Cortex of kidney (tissue), 1 donor: ENCODE measurements at places on chromosomes 7 and 10.

- DNase-seq, result no peak
Observed at GRCh38 chr7:88204525-88205110, 15.2 kb downstream of the SRI start.

- no peak for DNase-seq
Observed at GRCh38 chr10:7444551-7445121, 33.8 kb upstream of the SFMBT2 start.

GRCh38 chr10:30170814-30171213 lies 111.4 kb upstream of the JCAD start:
- DNase-seq, result no peak

- no peak for DNase-seq
Observed at GRCh38 chr10:15797346-15797745, 63.0 kb downstream of the MINDY3 start.

DNA sequence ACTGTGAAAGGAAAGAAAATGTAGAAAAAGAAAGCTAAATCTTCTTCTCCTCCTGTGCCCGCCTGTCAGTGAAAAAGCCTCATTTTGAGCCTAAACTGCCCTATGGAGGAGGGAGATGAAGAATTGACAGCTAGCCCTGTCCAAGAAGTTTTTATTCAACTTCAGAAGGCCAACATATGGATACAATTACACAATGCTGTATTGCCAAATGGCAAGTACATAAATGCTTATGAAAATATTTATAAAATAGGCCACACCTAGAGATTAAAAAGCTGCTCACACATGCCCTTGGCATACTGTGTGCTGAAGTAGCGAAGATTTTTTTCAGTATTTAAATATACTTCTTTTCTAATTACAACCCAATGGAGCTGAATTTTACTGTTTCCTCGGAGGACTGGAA lies 65.1 kb upstream of the NEBL start:
- no peak for DNase-seq

DNA sequence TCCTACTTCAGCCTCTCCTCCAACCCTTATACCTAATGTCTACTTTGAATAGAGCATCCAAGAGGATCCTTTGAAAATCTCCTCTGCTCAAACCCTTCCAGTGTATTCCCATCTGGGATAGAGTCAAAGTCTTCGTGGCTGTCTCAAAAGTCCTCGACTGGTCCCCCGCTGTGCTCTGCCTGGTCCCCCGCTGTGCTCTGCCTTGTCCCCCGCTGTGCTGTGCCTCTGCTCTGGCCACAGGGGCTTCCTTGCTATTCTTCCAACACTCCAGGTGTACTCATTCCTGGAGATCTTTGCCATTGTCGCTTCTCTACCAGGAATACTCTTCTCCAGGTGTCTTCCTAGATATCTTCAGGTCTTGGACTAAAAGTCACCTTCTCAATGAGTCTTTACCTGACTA lies 36.1 kb upstream of the COMMD3 start:
- no peak for DNase-seq
